Heart right ventricle (tissue), 16 donors: ENCODE measurements at places on chromosomes 13 and 19.

DNA sequence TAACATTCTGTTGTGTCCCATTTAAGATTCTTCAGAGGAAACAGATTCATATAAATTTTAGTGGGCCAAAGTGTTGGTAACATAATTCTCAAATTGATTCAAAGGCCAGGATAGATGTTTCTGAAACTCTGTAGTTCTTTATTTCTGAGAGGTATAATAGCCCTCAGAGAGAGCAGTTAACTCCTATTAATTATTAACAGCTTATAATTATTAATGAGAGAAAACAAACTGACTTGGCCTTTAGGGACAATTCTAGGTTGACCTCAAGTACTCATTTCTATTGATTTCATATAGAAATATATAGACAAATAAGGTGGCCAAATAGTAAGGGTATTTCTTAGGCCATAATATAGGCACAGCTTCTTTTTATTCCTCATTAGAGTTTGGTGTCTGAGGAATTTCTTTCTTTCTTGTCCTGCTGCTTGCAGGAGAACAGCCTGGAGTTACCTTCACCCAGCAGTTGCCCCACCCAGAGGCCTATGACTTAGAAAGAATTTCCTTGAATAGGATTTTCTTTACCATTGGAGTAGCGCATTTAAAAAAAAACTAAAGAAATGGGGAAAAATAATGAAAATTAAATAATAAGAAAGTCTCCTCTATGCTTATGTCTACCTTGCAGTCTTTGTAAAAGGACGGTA, 1430.1 kb upstream of the SPRY2 start:
- no peaks in the 10 kb centered on the region for H3K36me3 ChIP-seq
- no peaks in the 10 kb centered on the region for H3K4me1 ChIP-seq
- no peak overlapping the region for H3K4me3 ChIP-seq
- no peaks in the 10 kb centered on the region for H3K27me3 ChIP-seq

- no peaks in the 10 kb centered on the region for H3K36me3 ChIP-seq
- H3K27ac ChIP-seq: no peak overlapping the region
- DNase-seq: no peak
- no peak overlapping the region for H3K4me3 ChIP-seq
- H3K27me3 ChIP-seq: no peaks in the 10 kb centered on the region
Measured at GRCh38 chr19:42683917-42684513, 56.3 kb downstream of the PSG3 start.

DNA sequence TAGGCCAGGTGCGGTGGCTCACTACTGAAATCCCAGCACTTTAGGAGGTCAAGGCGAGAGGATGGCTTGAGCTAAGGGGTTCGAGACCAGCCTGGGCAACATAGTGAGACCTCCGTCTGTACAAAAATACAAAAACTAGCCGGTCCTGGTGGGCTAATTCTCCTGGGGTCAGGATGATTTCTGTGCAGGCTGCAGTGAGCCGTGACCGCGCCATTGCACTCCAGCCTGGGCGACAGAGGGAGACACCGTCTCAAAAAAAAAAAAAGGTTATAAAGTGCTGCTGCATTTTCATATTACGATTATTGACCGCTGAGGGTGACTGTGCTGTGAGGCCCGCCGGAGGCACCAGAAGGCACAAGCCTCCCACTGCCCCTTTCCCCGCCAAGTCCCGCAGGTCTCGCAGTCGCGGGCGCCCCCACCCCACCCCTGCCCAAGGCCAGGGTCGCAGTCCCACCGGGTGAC, 477 bp upstream of the PLEKHF1 start:
- peaks cover 83% of the 10 kb centered on the region for H3K4me1 ChIP-seq
- H3K4me3 ChIP-seq: peak overlapping the region; percentile 73
- peak overlapping the region; percentile 87 for H3K27ac ChIP-seq
- no peak for DNase-seq

- H3K4me3 ChIP-seq: no peak overlapping the region
- peak; percentile 47 for DNase-seq
- H3K36me3 ChIP-seq: no peaks in the 10 kb centered on the region
- H3K4me1 ChIP-seq: peaks cover 6% of the 10 kb centered on the region
Measured at GRCh38 chr19:17765069-17765618, 13.9 kb downstream of the FCHO1 start.

GRCh38 chr13:102697929-102698648, 3.2 kb upstream of the METTL21C start:
- H3K36me3 ChIP-seq: no peaks in the 10 kb centered on the region
- DNase-seq: no peak
- peaks cover 6% of the 10 kb centered on the region for H3K4me1 ChIP-seq
- H3K27me3 ChIP-seq: peaks cover 15% of the 10 kb centered on the region
- H3K4me3 ChIP-seq: no peak overlapping the region

- H3K36me3 ChIP-seq: no peaks in the 10 kb centered on the region
- DNase-seq: no peak
- H3K27me3 ChIP-seq: no peaks in the 10 kb centered on the region
- no peak overlapping the region for H3K27ac ChIP-seq
Measured at GRCh38 chr13:35936246-35936978, 194.8 kb downstream of the DCLK1 start.

- H3K4me3 ChIP-seq: no peak overlapping the region
- no peak for DNase-seq
- no peaks in the 10 kb centered on the region for H3K4me1 ChIP-seq
- peaks cover 74% of the 10 kb centered on the region for H3K27me3 ChIP-seq
Measured at GRCh38 chr13:111411151-111411858, 90.9 kb downstream of the TEX29 start.

DNA sequence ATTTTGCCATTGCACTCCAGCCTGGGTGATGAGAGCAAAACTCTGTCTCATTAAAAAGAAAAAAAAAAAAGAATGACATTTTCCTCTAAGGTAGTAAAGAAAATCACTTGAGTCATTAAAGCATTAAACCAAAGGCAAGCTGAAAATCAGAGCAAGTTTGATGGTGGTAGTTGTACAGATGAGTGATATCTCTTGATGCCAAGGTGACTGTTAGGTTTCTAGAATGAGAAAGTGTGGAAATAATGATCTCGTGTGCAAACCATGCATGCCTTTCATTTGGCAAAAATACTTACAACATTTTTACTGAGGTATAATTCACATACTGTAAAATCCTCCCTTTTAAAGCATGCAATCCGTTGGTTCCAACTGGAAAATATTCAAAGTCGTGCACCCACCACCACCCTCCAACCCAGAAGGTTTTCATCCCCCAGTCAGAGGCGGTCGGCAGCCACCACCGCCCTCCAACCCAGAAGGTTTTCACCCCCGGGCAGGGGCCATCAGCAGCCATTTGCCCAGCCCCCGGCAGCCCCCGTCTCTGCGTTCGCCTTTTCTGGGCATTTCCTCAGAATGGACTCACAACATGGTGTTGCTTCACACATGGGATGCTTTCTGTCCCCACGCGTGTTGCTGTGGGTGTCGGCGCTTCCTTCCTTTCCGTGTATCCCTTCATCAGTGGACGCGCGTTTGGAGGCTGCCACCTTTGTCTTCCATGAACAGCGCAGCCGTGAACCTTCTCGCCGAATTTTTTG, 90.2 kb downstream of the ATP11A start:
- H3K36me3 ChIP-seq: peaks cover 3% of the 10 kb centered on the region
- no peaks in the 10 kb centered on the region for H3K27me3 ChIP-seq
- DNase-seq: no peak
- H3K4me1 ChIP-seq: peaks cover 31% of the 10 kb centered on the region
- H3K4me3 ChIP-seq: no peak overlapping the region

GRCh38 chr13:94411747-94412146, 67.7 kb downstream of the DCT start:
- no peak overlapping the region for H3K27ac ChIP-seq
- no peaks in the 10 kb centered on the region for H3K27me3 ChIP-seq
- H3K4me1 ChIP-seq: no peaks in the 10 kb centered on the region
- DNase-seq: no peak

DNA sequence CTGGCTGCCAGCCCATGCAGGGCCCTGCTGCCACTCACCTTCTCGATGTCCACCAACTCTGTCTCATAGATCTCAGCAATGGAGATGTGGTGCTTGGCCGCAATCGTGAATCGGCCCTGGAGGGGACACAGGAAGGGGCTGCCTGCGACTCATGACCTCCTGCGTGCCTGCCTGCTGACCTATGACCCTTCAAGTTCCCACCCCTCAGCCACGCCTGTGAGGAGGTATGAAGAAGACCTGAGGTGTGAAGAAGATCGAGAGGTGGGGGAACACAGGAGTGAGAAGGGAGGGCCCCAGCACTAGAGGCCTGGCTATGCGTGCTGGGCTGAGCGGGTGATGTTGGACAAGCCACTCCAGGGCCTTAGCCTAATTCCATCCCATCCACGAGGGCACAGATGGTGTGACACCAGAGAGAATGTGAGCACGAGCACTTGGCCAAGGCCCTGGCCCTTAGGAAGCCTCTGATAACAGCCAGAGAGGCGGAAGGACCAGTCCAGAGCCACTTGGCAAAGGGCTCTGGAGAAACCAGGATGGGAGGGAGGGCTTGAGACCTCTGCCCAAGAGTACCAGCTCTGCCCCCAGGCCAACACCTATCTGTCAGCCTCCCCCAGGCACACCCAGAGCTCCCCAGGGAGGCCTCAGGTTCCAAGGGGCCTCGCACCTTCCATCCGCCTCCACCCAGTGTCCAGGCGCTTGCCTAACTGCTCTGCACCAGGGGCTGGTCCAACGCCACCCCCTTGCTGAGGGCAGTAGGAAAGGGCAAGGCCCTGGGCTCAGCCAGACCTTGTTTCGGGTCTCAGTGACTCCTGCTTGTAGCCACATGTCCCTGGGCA, 9.6 kb upstream of the KPTN start:
- no peaks in the 10 kb centered on the region for H3K27me3 ChIP-seq
- H3K36me3 ChIP-seq: peaks cover 93% of the 10 kb centered on the region

GRCh38 chr13:89375839-89376238, 1704.7 kb downstream of the SLITRK5 start:
- no peaks in the 10 kb centered on the region for H3K4me1 ChIP-seq
- no peaks in the 10 kb centered on the region for H3K27me3 ChIP-seq
- H3K27ac ChIP-seq: no peak overlapping the region
- H3K36me3 ChIP-seq: no peaks in the 10 kb centered on the region
- H3K4me3 ChIP-seq: no peak overlapping the region
- peak; percentile 9 for DNase-seq

DNA sequence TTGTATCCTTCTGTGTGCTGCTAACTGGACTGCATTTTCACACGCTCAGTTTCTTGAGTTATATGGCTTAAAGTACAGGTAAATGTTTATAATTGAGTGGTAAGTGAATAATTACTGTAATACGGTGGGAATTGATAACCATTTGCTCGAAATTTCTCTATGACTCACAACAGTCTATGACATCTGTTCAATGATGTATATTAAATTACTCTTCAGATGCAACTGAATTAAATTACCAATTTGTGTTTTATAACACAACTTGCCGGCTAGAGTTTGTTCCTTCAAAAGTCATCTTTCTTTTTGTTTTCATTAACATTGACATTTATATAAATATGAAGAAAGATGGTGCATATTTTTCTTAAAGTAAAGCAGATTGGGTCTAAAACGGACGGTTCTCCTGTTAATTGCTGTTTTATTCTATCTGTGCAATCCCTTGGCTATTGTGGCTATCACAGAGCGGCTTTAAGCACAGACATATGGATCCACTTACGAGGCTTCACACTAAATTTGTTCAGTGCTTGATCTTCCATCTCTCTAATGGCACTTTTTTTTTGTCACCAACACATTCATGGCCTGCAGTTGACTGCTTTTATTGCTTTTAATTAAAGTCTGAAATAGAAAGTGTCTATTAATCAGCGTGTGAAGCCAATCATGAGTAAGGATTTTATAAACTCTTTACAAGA, 1291.6 kb upstream of the SLC10A2 start:
- DNase-seq: no peak
- H3K4me1 ChIP-seq: no peaks in the 10 kb centered on the region
- H3K27ac ChIP-seq: no peak overlapping the region
- H3K36me3 ChIP-seq: no peaks in the 10 kb centered on the region
- no peak overlapping the region for H3K4me3 ChIP-seq

GRCh38 chr13:113088691-113089020, 16.9 kb upstream of the F7 start:
- no peak for DNase-seq
- H3K27ac ChIP-seq: no peak overlapping the region
- no peaks in the 10 kb centered on the region for H3K27me3 ChIP-seq
- H3K36me3 ChIP-seq: no peaks in the 10 kb centered on the region
- peaks cover 4% of the 10 kb centered on the region for H3K4me1 ChIP-seq

GRCh38 chr13:109665240-109665639, 121.1 kb downstream of the IRS2 start:
- H3K4me3 ChIP-seq: no peak overlapping the region
- no peaks in the 10 kb centered on the region for H3K27me3 ChIP-seq
- no peaks in the 10 kb centered on the region for H3K36me3 ChIP-seq

- H3K4me3 ChIP-seq: no peak overlapping the region
- no peak for DNase-seq
- H3K27me3 ChIP-seq: no peaks in the 10 kb centered on the region
- no peaks in the 10 kb centered on the region for H3K36me3 ChIP-seq
Measured at GRCh38 chr13:53781941-53782340, 753.3 kb downstream of the OLFM4 start.

- peak; percentile 42 for DNase-seq
- no peak overlapping the region for H3K4me3 ChIP-seq
- no peaks in the 10 kb centered on the region for H3K36me3 ChIP-seq
- no peaks in the 10 kb centered on the region for H3K27me3 ChIP-seq
- no peak overlapping the region for H3K27ac ChIP-seq
Measured at GRCh38 chr19:46821512-46822409, 28.9 kb downstream of the AP2S1 start.

GRCh38 chr13:59458908-59459579, 704.7 kb downstream of the DIAPH3 start:
- H3K27ac ChIP-seq: peak overlapping the region; percentile 44
- H3K36me3 ChIP-seq: no peaks in the 10 kb centered on the region
- DNase-seq: peak; percentile 29
- no peaks in the 10 kb centered on the region for H3K4me1 ChIP-seq

- no peak for DNase-seq
- no peaks in the 10 kb centered on the region for H3K36me3 ChIP-seq
- peak overlapping the region; percentile 27 for H3K4me3 ChIP-seq
Measured at GRCh38 chr13:112931028-112931934, 37.7 kb upstream of the MCF2L start.
